A549 treated with Hydrocortisone at 1 μM for 4 hours (cell line): ENCODE measurements at places on chromosomes 3 and 15. TPM values are rescaled to one million over a fixed set of nuclear protein-coding genes. Genes with fewer than 3 reads are reported as not detected.

Gene GPR15
- not detected in 5 replicates for total RNA-seq

Gene HYPK
- 3.3 to 7.2 TPM (median 4.3 TPM) in 5 replicates for total RNA-seq

Gene C3orf20
- total RNA-seq: 0.08 TPM in 1 of 5 replicates, not detected in the others

Gene PLXNA1
- 20.5 to 26.4 TPM (median 24.1 TPM) in 5 replicates for total RNA-seq

Gene WDR49
- total RNA-seq: not detected in 5 replicates

Gene MYRIP
- total RNA-seq: 0.05 TPM in 1 of 5 replicates, not detected in the others

Gene DNAJB11
- total RNA-seq: 48.3 to 54.8 TPM (median 52.8 TPM) in 5 replicates

Gene OR5K2
- total RNA-seq: not detected in 5 replicates

Gene ASB14
- total RNA-seq: not detected in 5 replicates
